ENCODE measurements at places on chromosomes 5 and 9. TPM values are rescaled to one million over a fixed set of nuclear protein-coding genes. Genes with fewer than 3 reads are reported as not detected.

MELK gene
- total RNA-seq = 6.0 TPM

GRM6 gene
- not detected for total RNA-seq

TMEM267 gene
- 15.4 TPM for total RNA-seq

EXD3 gene
- total RNA-seq = 8.4 TPM

SLC45A2 gene
- total RNA-seq = 0.14 TPM

PCDHGA2 gene
- 2.7 TPM for total RNA-seq

PRXL2C gene
- total RNA-seq = 16.2 TPM

CD72 gene
- total RNA-seq = 1.7 TPM

LCN9 gene
- not detected for total RNA-seq

CNOT8 gene
- 58.3 TPM for total RNA-seq

SPEF2 gene
- 2.2 TPM for total RNA-seq

ARSI gene
- total RNA-seq = 22.2 TPM

HAVCR2 gene
- total RNA-seq = 0.09 TPM

TOMM5 gene
- total RNA-seq = 136 TPM

FBXO38 gene
- total RNA-seq = 54.6 TPM

NFIB gene
- total RNA-seq = 9.7 TPM

MARCHF11 gene
- not detected for total RNA-seq

EFNA5 gene
- 0.14 TPM for total RNA-seq

Data from smooth muscle cell of bladder (primary cell).